ENCODE measurements at places on chromosomes 7 and 10. TPM values are rescaled to one million over a fixed set of nuclear protein-coding genes. Genes with fewer than 3 reads are reported as not detected.

DNA sequence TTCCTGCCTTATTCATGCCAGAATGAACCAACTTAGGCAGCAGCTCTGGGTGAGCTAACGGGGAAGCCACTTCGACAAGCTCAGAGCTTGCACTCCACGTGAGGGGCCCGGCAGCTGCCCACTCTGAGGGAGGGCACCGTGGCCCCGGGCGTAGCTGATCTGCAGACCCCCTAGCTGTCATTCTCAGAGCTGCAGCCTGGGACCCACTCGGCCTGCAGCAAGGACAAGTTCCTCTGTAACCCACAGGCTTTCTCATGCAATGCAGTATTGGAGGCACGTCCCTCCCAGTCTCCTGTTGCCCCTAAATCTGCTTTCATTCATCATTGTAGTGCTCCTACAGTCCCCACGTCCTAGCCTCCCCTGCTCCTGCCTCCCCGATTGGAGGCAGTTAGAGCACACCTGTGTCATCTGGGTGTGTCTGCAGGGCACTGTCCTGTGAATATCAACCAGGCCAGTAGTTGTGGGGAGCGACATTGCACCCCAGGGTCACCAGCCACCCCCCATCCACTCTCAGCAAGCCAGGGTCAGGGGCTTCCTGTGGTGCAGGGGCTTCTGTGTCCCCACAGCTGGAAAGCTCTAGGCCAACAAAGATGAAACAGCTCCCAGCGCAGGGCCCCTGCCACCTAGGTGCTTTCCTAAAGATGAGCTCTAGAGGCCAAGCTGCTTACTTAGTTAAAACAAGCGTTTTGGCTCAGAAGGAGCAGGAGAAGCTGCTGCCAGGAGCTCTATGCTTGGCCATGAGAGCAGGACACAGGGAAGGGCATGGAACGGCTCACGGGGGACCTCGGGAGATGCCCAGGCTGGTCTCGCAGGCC, 333.6 kb downstream of the ADARB2 start:
- DNase-seq: no peak

- no peak for DNase-seq
Observed at GRCh38 chr7:1285556-1286301, 53.1 kb downstream of the UNCX start.

DNA sequence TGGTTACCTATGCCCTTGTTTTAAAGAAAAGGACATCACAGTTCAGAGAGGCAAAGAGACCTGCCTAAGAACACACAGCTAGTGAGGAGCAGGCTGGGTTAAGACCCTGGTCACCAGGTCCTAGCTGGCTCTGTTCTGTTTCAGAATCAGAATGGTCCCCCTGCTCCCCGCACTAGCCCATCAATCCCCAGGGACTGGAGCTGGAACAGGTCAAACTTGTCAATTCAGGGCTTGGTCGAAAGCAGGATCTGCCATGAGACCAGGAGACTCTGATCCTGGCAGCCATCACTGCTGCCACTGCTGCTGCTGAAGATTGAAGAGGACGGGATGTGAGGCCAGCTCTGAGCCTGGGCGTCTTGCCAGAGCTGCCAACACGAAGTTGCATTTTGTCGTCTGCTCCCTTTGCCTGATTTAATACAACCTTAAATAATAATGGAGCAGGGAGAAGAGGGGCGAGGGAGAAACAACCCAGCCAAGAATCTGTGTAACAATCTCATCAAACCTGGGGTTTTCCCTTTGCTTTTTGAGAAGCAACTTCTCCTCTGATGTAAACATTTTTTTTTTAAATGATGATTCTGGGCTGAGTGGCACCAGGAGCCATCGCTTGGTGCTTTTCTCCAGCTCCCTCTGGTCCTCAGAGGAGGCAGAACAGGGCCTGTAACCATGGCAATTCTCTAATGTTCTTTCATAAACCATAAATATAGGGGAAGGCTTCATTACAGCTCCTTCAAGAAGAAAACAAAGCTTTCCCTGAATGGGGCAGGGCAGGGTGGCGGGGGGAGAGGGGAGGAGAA, 119.0 kb upstream of the SORCS3 start:
- no peak for DNase-seq

GRCh38 chr10:120827251-120827875, 23.8 kb upstream of the WDR11 start:
- DNase-seq: no peak

DNA sequence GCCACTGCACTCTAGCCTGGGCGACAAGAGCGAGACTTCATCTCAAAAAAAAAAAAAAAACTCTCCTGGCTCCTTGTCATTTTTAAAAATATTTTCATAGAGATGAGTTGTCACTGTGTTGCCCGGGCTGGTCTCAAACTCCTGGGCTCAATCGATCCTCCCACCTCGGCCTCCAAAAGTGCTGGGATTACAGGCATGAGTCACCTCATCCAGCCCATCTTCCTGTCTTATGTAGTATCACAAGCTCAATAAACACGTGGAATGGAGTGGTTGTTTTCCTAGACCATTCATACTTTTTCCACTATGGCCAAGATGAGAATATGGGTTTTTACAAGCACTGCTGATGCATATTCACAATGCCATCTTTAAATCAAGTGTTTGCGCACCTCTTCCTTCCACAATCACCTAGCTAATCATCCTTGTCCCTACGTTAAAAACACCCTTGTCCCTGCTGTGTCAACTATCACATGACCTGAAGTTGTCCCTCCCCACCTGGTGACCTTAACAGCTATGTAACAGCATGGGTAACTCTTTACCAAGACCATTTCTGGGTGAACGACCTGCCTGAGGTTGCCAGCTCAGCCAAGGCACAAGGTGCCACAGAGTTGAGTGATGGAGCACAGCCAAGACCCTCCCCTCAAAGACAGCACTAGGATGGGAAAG, 21.3 kb downstream of the DLG5 start:
- no peak for DNase-seq

DNA sequence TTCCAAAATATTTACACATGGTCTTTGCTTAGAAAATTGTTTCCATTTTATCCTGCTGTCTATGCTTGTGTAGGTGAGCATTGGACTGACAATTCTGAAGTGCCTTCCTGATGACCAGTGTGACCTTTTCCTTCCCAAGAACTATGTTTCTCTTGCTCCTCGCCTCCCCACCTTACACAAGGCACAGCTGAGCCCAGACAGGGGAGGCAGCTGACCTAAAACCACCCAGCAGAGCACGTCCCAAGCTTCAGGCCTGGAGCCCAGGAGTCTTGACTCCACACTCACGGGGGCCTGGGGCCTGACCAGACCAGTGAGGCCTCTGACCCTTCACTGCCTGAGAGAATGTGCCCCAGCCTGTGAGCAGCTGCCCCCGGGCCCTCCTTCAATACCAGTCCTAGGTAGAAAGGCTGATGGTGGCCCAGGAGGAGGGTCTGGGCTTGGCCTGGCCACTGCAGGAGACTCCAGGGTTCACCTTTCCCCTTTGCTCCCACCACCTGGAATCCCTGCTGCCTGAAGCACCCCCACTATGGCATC, 7.0 kb downstream of the CALML5 start:
- no peak for DNase-seq

GRCh38 chr7:2522780-2523433, 3.3 kb downstream of the LFNG start:
- peak; percentile 80 for DNase-seq

- no peak for DNase-seq
Observed at GRCh38 chr7:14924398-14924797, 21.8 kb upstream of the DGKB start.

DNA sequence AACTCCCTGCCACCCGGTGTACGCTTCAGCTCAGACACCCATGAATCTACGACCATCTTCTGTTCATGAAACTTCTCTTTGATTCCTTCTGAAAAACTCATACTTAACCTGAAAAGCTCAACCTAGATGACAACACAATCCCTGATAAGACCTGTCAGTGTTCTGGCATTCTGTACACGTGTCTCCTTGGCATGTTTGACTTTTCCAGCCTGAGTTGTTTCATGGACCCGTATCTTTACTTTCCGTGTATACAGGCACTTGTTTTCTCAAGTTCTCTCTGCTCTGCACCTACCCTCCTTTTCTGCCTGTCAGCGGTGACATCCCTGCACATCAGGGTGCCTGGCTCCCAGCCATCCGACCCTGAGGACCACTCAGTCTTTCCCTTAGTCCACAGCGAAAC, 103.3 kb downstream of the LARP4B start:
- DNase-seq: no peak

GRCh38 chr7:120680985-120681384, 177.0 kb downstream of the TSPAN12 start:
- DNase-seq: no peak

- no peak for DNase-seq
Observed at GRCh38 chr10:128498746-128499145, 372.5 kb upstream of the MKI67 start.

GRCh38 chr10:35011771-35012191, 78.4 kb downstream of the CUL2 start:
- peak; percentile 62 for DNase-seq

- peak; percentile 57 for DNase-seq
Observed at GRCh38 chr7:17302575-17303142, 4.2 kb downstream of the AHR start.

DNA sequence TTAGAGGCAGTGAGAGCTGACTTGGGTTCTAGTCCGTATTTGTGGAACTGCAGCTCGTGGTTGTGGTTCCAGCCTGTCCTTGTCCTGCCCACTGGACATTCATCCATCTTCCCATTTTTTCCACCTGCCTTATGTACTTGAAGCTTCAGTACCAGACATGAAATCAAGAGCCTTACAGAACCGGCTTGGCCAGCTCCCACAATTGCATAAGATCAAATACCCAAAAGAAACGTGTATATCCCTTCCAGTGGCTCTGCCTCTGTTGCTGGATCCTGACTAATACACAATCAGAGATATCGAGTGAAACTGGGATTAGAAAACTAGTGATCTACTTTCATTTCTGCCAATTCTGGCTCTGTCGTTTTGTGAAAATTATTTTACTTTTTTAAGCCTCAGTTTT, 23.8 kb upstream of the LIPA start:
- no peak for DNase-seq

DNA sequence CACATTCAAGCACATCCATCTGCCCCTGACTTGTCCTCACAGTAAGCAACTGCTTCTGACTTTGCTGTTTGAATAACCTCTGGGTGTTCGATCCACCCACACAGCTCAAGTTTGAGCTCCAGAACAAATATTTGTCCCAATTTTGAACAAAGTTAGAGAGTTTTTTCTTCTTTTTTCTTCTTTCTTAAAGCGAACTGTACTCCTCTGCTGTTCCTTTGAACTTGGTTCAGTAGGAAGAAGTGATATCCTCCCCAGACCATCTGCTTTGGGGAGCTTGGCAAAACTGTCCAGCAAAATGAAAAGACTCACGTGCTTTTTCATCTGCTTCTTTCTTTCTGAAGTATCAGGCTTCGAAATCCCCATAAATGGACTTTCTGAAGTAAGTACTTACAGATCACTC, at the start of gene ITIH2:
Gene ITIH2 (plus strand): TSS at position 177 of the 400 bp plus-strand sequence. CDS start 119 bp downstream, at position 296.
- no peak for DNase-seq

DNA sequence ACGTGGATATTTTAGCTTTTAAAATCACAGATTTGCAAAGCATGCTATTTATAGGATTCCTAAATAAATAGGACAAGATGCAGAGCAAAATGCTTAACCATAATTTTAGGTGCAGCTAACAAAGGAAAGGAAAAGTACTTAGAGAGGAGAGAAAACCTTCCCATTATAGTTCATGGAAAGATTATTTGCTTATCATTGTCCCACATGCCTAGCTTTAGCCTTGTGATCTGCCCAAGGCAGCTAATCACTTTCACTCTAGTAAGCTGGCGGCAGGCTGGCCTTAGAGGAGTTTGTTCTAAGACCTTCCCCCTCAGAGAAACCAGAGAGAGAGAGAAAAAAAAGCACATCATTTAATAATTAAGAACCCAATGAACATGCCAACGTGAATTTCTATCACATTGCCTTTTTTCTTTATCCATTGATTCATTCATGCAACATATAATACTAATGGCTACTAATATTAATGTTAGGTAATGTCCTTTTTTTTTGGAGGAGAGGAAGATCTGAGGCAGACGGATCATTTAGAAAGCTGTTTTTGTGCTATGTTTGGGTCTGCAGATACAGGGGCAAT, 274.6 kb downstream of the ARL4A start:
- DNase-seq: no peak

- no peak for DNase-seq
Observed at GRCh38 chr7:128827971-128828711, 2.1 kb upstream of the FLNC start.

GRCh38 chr7:45126920-45127319, 15.4 kb upstream of the TBRG4 start:
- no peak for DNase-seq

- DNase-seq: no peak
Observed at GRCh38 chr10:87503886-87504285, 807 bp upstream of the MINPP1 start.

DNA sequence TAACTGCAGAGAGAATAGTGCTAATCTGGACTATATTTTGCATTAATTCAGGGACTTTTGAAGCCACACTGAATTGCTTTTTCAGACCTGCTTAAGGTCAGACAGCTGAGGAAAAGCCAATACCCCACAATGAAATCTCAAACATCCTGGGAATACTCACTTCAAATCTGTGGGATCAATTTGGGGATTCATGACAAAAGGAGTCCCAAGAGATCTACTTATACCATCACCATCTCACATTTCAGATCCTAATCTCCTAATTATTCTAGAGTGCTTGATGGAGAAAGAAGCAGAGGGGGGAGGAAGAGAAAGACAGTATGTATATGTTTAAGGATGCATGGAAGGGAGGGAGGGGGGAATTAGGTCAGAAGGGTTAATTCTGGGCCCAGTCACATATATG, 202.2 kb downstream of the CACNA2D1 start:
- no peak for DNase-seq

GRCh38 chr7:39073432-39073831, 95.7 kb downstream of the POU6F2 start:
- DNase-seq: no peak

Gene GPR26
- not detected for total RNA-seq

Gene IQUB
- total RNA-seq: 0.05 TPM

Gene PRLHR
- not detected for total RNA-seq

Gene HECW1
- not detected for total RNA-seq

Gene SKIDA1
- 0.02 TPM for total RNA-seq

Gene MLLT10
- total RNA-seq: 40.2 TPM

Gene ATOH7
- not detected for total RNA-seq

Gene KIAA1549
- total RNA-seq: 0.77 TPM

Gene PNLIPRP3
- total RNA-seq: not detected

Gene CHPF2
- total RNA-seq: 46.4 TPM

Gene FKBP9
- 0.93 TPM for total RNA-seq

Gene FAM13C
- not detected for total RNA-seq

Gene MACC1
- total RNA-seq: not detected

Gene DKK1
- total RNA-seq: not detected
